ENCODE measurements at places on chromosomes 2 and 18. TPM values are rescaled to one million over a fixed set of nuclear protein-coding genes. Genes with fewer than 3 reads are reported as not detected.

DNA sequence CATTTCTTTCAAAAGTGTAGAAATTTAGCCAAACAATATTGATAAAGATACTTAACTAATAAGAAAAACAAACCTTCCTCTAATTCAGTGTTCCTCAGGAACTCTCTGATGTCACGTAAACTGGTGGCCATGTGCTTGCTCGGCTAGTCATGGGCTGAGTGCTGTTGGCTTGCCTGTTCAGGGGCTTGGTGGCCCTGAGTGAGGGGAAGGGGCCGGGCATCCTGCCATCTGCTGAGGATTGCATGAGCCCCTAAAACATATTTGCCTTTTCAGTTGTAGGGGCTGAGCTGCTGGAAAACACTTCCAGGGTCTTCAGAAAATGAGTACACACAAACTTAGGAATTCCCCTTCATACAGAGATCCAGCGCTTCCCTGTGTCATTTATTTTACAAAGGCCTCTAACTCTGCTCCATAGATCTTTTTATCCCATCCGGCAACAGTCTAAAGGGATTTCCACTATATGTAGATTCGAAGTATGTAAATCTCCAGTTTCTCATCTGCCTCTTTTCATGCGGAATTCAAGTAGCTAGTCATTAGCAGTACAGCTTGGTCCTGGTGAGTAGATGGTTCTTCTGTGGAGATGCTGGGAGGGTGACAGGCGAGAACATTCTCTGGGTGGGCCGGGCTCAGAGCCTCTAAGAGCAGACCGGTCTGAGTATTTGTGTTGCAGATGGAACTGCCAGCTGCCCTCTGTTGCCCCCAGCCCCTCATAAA lies 20.1 kb upstream of the NFATC1 start:
- DNase-seq = no peak
- H3K27me3 ChIP-seq = no peaks in the 10 kb centered on the region
- no peak overlapping the region for H3K4me3 ChIP-seq
- H3K36me3 ChIP-seq = peaks cover 11% of the 10 kb centered on the region

DNA sequence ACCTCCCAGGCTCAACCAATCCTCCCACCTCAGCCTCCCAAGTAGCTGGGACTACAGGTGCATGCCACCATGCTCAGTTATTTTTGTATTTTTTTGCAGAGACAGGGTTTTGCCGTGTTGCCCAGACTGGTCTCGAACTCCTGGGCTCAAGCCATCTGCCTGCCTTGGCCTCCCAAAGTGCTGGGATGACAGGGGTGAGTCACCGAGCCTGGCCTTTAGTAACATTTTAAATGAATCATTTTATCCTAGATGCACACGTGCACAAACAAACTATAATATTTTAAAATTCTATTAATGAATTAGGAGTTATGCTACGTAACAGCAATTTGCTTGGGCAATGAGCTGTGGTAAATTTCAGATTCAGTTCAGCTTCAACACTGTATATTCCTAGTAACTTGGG lies 862.5 kb upstream of the ID2 start:
- H3K27me3 ChIP-seq = no peaks in the 10 kb centered on the region
- no peaks in the 10 kb centered on the region for H3K4me1 ChIP-seq
- no peaks in the 10 kb centered on the region for H3K36me3 ChIP-seq
- H3K4me3 ChIP-seq = no peak overlapping the region
- DNase-seq = no peak
- H3K27ac ChIP-seq = no peak overlapping the region

- peaks cover 5% of the 10 kb centered on the region for H3K4me1 ChIP-seq
- H3K36me3 ChIP-seq = no peaks in the 10 kb centered on the region
- peaks cover 37% of the 10 kb centered on the region for H3K27me3 ChIP-seq
- no peak for DNase-seq
- H3K4me3 ChIP-seq = no peak overlapping the region
- H3K27ac ChIP-seq = no peak overlapping the region
Observed at GRCh38 chr18:22556222-22557167, 138.8 kb upstream of the CTAGE1 start.

- DNase-seq = no peak
- H3K27ac ChIP-seq = peak overlapping the region; percentile 33
- peaks cover 33% of the 10 kb centered on the region for H3K4me1 ChIP-seq
- peaks cover 8% of the 10 kb centered on the region for H3K36me3 ChIP-seq
- H3K4me3 ChIP-seq = no peak overlapping the region
Observed at GRCh38 chr2:230932556-230933511, 7.8 kb upstream of the GPR55 start.

GRCh38 chr2:112626604-112627059 lies 19.1 kb upstream of the SLC20A1 start:
- DNase-seq = peak; percentile 79
- H3K27ac ChIP-seq = peak overlapping the region; percentile 85
- H3K36me3 ChIP-seq = no peaks in the 10 kb centered on the region
- peaks cover 4% of the 10 kb centered on the region for H3K27me3 ChIP-seq
- H3K4me3 ChIP-seq = peak overlapping the region; percentile 30

DNA sequence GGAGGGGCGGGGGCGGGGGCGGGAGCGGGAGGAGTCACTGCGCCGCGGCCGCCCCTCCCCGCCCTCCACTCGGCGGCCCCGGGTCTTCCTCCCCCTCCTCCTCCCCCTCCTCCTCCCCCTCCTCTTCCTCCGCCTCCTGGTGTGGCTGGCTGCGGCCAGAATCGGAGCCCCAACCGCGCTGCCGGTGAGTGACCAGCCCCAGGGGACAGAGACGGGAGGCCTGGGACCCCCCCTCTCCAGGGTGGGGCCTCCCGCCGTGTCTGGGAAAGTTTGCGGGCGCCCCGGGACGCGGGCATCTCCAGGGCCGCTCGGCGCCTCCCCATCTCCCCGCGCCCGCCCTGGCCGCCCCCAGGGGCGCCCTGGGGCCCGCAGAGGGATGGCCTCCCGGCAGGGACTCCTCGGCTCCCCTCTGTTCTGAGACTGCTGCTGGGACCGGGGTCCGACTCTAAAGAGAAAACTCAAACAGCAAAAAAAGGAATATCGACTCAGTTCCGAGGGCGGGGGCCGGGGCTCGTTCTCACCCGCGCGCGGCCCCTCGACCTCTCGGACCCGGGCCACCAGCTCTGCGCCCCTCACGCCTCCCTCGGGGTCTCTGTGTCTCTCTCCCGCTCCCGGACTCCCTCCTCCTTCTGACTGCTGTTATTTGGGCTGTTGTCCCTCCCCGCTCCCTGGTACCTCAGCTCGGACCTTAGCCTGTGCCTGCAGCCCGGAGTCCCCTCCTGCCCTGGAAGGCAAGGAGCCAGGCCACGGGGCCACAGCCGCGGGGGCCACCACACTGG lies at the start of gene STON1:
Gene STON1, plus strand, starts transcription at position 122 of the 779 bp plus-strand sequence. CDS start 50,480 bp downstream, outside the sequence.
- H3K36me3 ChIP-seq = peaks cover 15% of the 10 kb centered on the region
- H3K27ac ChIP-seq = peak within 1 kb of the TSS; percentile 43
- DNase-seq = peak; percentile 22
- H3K4me3 ChIP-seq = peak within 1 kb of the TSS; percentile 76
- peaks cover 4% of the 10 kb centered on the region for H3K27me3 ChIP-seq
- peaks cover 5% of the 10 kb centered on the region for H3K4me1 ChIP-seq

- H3K4me1 ChIP-seq = peaks cover 94% of the 10 kb centered on the region
- H3K4me3 ChIP-seq = peak overlapping the region; percentile 74
- H3K27ac ChIP-seq = peak overlapping the region; percentile 91
- peaks cover 8% of the 10 kb centered on the region for H3K36me3 ChIP-seq
- no peaks in the 10 kb centered on the region for H3K27me3 ChIP-seq
Observed at GRCh38 chr18:48835119-48835518, 115.6 kb downstream of the SMAD7 start.

PLCL1 gene
- 0.18 TPM for total RNA-seq

FABP1 gene
- not detected for total RNA-seq

TMEM200C gene
- total RNA-seq = not detected

MRPL33 gene
- total RNA-seq = 57.8 TPM
